ENCODE measurements at places on chromosomes 12 and 14.

DNA sequence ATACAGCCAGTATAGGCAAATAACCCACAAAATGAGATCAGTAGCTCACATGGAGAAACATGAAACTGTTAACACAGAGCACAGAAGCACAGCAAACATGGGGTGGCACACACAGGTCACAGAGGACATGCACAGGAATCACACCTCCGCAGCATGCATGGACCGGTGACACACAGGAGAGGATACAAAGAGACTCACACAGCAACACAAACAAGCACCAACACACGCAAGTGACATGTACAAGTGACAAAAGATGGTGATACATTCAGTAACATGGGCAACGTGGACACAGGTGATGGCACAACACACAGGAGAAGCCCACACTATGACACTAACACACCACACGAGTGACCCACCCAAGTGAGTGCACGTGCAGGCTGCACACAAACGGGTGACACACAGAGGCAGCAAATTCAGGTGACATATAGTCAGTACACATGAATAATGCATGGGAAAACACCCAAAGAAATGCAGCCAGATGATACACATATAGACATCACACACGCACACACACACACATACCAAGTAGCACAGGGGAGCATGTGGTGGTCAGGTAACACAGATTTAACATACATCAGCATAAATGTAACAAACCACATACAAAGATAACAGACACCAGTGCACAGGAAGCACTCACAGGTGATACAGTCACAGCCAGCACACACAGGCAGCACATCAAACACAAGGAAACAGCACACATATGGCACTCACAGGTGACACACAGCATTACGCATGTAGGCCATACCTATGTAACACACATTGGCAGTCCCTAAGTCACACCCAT is 216.0 kb upstream of the SFSWAP start:
- no peak for DNase-seq

DNA sequence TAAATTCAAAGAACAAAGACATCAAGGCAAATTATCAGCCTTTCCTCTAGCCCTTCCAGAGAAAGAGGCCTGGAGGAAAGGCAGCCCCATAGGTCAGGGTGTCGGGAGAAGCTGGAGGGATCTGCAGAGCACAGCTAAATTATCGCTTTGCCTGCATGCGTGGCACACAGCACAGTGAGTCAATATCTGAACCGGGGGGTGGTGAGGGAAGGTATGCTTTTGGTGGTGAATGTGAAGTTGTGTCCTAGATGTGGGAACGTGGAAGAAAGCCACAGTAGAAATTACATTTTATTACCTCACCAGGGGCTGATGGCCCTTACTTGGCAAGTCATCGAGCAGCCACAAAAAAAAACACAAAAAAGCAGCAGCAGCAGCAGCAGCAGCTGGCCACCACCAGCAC is 243.2 kb downstream of the EGLN3 start:
- no peak for DNase-seq

DNA sequence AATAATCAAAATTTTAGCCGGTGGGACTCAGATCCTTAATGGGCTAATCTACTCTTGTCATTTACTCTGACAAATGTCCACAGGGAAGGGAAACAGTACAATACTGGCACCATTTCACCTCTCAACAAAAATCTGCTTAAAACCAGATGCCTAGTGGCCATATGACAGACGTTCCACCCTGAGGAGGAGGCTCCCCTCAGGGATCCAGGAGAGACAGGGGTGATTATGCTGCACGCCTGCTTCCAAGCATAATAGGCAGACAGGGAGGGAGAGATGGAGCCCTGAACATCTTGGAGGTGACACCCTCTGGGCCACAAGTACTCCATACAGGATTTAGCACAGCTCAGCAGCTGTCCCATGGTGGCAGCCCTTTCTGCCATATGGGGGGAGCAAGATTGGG is 24.8 kb upstream of the AKAP6 start:
- DNase-seq, result peak; percentile 20

DNA sequence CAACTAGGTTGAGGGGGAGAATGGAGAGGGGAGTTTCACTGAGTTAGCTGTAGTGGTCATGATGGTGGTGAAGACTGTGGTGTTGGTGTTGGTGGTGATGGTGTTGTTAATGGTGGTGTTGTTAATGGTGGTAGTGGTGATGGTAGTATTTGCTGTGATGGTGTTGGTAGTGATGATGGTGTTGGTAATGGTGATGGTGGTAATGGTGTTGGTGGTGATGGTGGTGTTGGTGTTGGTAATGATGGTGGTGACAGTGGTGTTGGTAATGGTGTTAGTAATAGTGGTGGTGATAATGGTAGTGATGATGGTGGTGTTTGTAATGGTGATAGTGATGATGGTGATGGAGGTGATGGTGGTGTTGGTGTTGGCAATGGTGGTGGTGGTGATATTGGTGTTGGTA is 9.1 kb downstream of the C1R start:
- no peak for DNase-seq

GRCh38 chr14:68014771-68015170 is 195.2 kb downstream of the RAD51B start:
- DNase-seq, result no peak

DNA sequence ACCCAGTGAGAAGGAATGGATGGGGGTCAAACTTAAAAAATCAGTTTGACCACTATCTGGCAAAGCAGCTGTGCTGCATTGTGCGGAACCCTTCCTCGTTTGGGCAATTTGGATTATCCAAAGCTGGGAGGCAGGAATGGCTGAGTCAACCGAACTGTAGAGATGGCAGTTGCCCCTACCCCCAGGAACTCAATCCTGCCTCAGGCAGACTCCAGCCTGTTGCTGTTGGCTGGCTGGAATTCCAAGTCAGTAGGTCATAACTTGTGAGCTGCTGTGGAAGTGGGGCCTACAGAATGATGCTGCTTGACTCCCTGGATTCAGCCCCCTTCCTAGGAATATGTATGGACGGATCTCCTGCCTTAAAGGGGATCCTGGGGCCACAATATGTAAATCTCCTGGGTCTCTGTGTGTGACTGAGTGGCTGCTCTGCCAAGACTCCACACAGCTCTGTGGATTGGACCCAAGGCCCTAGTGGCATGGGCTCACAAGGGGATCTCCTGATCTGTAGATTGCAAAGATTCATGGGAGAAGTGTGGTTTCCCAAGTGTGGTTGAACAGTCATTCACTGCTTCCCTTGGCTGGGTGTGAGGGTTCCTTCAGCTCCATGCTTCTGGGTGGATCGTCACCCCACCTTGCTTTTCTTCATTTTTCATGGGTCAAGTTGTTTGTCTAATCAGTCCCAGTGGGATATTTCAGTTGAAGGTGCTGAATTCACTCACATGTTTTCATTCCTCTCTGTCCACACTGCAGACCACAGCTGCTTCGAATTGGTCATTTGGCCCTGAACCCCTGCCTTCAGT is 19.2 kb downstream of the LUM start:
- DNase-seq, result no peak

Data from thyroid gland (tissue), 4 donors.